CD8-positive, alpha-beta T cell (primary cell): ENCODE measurements at places on chromosomes 1 and 21. TPM values are rescaled to one million over a fixed set of nuclear protein-coding genes. Genes with fewer than 3 reads are reported as not detected.

- DNase-seq = no peak
Measured at GRCh38 chr1:67682659-67683197, 2.3 kb upstream of the GADD45A start.

- peak; percentile 60 for DNase-seq
Measured at GRCh38 chr1:27527223-27527889, 37.4 kb upstream of the WASF2 start.

- no peak for DNase-seq
Measured at GRCh38 chr1:29516063-29516820, 279.9 kb downstream of the PTPRU start.

GRCh38 chr1:226671277-226671676 lies 67.8 kb downstream of the ITPKB start:
- DNase-seq = no peak

- DNase-seq = no peak
Measured at GRCh38 chr21:43864313-43864961, 586 bp upstream of the AGPAT3 start.

DNA sequence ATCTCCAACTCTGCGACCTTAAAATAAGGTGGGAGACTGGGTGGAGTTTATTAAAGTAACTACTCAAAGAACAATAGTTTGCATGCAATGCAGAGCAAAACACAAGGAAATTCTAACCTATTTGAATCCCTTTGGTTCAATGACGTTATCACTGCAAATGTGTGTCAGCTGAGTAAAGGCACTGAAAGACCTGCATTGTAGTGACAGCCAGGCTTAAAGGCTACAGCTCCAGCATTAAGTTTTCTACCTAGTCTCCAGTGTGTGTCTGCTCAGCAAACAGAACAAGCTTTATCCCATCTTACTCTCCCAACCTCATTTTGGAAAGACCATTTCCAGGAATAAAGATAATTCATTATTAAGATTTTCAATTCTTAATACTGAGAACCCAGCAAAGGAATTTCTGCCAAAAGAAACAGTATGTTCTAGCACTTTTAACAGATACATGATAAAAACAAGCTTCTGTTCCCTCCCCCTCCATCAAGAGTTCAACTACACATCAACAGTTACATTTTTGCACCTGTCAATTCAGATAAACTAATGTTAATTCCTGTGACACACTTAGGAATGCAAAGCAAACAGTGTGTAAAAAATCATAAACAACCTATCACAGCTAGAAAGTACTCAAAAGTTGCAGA lies 14.2 kb downstream of the PTP4A2 start:
- DNase-seq = no peak

GRCh38 chr1:232942413-232943294 lies 7.8 kb upstream of the NTPCR start:
- DNase-seq = no peak

GRCh38 chr1:193674292-193674944 lies 488.0 kb upstream of the B3GALT2 start:
- DNase-seq = no peak

GRCh38 chr1:203558064-203558760 lies 64.3 kb downstream of the OPTC start:
- no peak for DNase-seq

GRCh38 chr1:162902416-162902815 lies 41.4 kb upstream of the CCDC190 start:
- DNase-seq = no peak

DNA sequence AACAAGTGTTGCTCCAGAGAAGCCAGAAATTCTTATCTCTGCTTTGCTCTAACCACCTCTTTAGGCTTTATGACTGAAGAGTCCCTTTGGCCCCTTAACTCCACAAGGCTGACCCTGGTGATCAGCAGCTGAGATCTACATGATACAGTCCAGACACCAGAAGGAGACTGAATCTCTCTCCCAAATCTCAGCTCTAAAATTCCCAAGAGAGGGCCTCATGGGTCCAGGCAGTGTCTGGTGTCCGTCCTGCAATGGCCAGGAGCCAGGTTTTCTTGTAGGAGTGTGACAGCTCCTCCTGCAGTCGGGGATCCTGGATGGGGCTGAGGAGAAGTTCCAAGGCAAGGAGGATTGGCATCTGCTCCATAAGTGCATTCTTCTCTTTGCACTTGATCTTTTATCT lies 35.3 kb downstream of the L1TD1 start:
- DNase-seq = no peak

GRCh38 chr1:230682882-230683610 lies 30.9 kb downstream of the AGT start:
- DNase-seq = no peak

DNA sequence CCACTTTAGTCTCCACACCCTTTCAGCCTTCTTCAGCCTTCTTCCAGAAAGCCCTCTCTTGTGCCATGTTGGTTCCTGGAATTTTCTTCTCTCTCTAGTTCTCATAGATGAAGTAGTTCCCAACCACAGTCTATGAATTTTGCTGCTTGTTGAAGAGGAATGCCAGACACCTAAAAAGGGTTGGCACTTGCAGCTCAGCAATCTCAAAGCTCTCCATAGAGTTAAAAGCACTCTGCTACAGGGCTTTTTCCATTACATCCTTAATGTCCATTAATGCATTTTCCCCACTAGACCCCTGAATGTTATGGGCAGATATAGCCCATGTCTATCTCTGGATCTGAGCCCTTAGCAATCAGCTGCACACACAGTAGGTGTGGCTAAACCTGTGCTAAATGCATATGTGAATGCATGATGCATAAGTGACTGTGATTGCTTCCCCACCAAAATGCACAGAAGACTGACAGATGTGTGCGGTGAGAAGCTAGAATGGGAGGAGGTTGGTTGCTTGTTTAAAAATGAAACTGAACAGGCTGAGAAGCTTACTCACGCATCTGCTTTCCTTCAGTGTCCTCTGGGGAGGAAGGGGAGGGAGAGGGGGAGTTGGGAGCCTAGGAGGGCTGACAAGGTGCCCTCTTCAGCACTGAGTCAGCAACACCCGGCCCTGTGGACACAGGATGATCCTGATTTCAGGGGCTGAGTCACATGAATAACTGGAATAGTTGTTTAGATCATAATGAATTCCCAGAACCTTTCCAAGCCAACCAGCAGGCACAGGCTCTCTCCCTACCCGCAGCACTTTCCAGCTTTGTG lies 146.1 kb upstream of the FGGY start:
- no peak for DNase-seq

The SEC16B gene
- total RNA-seq = not detected

The CD2 gene
- 97.8 TPM for total RNA-seq

The ANGPTL7 gene
- total RNA-seq = not detected

The NBPF6 gene
- not detected for total RNA-seq

The ITLN1 gene
- total RNA-seq = not detected

The AVPR1B gene
- not detected for total RNA-seq

The CRP gene
- not detected for total RNA-seq

The CXADR gene
- 0.69 TPM for total RNA-seq
